Astrocyte of the hippocampus (primary cell): ENCODE measurements at places on chromosomes 13 and 19.
A peak's percentile ranks its signal among the peaks of the same experiment; 100 is the strongest.

- no peak for DNase-seq
These were observed 18.5 kb upstream of the ATP12A start for GRCh38 chr13:24661713-24662112.

GRCh38 chr19:51002089-51002532 is 707 bp upstream of the KLK8 start:
- DNase-seq: no peak

DNA sequence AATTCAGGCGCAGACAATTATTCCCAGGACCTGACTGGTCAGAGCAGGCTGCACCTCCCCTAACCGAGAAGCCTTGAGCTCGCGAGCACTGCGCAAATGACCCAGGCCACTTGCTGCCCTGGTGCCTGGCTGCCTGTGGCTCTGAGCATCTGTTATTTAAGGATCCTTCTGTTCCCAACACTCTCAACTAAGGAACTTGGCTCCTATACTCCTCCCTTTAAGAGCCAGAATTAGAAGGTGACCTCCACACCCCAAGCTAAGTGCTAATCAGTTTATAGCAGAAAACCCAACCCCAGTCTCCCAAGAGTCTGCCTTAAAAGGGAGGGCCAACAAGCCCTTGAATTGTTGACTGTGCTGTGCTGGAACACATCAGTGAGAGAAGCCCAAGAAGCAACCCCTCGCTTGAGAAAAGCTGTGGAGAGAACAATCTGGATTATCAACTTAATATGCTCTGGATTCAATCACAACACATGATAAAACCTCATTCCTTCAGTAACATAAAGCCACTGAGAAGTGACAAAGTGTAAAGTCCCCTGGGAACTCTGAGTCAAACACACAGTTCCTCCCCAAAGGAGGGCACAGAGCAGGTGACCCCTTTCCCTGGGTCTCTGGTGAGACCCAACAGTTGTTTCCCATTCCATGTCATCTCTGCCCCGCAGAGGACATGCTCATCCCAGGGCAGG is 14.6 kb downstream of the AKAP8L start:
- no peak for DNase-seq

GRCh38 chr19:42111384-42111783 is 20.9 kb downstream of the POU2F2 start:
- DNase-seq: peak; percentile 26

DNA sequence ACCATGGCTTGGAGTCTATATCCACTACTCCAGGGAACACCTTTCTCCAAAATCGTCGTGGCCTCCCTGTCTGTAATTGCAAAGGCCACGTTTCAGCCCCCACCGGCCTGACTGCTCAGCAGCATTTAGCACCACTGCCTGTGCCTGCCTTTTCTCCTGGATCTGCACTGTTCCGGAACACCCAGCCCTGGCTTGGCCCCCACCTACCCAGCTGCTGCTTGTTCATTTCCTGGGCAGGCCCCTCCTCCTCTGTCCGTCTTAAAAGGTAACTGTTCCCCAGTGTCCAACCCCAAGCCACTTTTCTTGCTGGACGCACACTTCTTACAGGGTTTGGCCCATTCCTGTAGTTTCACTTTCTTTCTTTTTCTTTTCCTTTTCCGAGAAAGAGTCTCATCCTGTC is 8.5 kb upstream of the SYT5 start:
- no peak for DNase-seq

DNA sequence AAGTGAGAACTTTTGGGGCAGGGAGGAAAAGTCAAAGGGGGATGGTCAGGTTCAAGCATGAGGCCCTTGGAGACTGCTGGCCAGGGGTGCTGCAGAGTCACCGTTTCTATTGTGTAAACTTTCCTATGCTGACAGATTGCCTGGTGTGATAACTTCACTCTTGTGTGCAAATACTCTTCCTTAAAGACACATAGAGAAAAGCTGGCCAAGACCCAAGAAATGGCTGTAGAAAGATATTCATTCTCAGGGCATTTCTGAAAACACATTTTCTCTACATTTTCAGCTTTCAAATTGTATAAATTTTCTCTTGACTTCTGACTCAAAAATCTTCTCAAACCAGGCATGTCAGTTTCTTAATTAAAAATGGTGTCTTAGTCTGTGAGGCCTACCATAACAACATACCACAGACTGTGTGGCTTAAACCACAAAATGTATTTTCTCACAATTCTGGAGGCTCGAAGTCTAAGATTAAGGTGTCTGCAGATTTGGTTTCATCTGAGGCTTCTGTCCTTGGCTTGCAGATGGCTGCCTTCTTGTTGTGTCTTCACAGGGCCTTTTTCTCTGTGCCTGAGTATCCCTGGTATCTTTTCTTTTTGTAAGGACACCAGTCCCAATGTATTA is 304.5 kb downstream of the KCNRG start:
- peak; percentile 58 for DNase-seq

DNA sequence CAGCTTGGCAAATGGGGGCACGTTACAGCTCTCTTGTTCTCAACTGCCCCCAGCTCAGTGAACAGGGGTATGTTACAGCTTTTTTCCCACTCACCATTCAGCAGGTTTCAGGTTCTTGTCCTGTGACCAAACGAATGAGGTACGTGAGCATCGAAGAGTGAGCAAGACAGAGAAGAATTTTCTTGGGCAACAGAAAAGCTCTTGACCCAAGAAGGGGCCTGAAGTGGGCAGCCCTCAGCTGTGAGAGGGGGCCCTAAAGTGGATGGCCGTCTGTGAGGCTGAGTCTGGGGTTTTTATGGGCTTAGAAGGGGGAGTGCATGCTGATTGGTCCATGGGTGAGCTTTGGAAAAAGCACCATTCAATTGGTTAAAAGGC is 21.4 kb downstream of the CCDC70 start:
- no peak for DNase-seq

DNA sequence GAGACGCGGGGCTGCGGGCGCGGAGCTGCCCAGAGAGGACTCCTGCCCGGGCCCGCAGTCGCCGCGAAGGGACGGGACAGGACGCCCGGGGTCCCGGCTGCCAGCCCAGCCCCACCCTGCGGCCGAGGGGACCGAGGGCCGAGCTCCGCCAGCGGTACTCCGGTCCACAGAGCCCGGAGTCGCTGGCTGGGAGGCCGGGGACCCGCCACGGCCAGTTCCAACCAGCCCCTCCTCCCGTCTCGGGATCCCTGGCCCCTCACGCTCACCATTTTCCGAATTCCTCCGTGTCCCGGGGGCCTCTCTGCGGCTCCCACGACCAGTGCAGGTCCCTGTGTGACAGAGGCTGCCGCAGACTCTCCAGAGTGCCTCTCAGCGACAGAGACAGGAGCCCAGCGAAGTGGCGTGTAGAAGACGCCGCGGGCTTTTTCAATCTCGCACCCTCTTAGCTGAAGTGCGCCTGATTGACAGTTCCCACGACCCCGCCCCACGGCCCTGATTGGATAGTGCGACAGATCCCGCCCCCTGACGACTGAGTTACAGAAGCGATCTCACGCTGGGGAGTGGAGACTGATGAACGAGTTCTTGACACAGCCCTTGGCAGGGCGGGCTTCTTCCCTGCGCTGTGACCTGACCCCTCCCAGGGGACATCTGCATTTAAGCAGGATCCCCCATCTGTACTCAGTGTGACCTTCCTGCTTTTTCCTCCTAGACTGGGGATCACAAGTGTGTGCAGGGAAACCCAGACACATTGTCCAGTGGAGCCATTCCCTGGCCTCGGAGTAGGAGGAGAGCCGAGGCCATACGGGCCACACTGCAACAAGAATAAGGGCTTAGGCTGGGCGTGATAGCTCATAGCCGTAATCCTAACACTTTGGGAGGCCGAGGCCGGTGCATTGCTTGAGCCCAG is 44.0 kb downstream of the ZNF823 start:
- DNase-seq: peak; percentile 97

GRCh38 chr19:27767234-27767633 is 1445.7 kb downstream of the UQCRFS1 start:
- no peak for DNase-seq

DNA sequence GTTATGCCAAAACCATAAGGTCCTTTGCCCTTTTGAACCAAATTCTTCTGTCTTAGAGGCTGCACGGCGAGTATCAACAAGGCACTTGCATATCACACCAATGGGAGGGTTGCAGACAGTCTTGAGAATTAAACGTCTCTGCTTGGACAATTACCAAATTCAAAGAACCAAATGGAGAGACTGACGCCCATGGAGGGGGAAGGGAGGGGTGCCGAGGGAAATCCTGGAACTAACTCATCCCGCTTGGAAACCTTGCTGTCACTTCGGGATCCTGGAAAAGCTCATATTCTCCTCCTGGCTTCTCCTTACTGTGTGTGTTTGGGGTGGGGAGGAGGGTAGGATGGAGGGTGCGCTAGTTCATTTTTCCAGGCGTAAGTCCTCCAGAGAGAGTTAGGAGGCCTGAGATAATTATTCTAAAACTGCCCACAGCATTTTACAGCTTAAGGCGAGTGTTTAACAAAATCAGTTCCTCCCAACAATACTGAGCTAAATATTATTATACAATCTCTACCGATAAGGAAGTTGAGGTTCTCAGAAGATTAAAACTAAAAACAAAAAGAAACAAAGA is 425.1 kb downstream of the TSHZ3 start:
- no peak for DNase-seq

- no peak for DNase-seq
These were observed 1.1 kb upstream of the TMTC4 start for GRCh38 chr13:100675661-100676129.

DNA sequence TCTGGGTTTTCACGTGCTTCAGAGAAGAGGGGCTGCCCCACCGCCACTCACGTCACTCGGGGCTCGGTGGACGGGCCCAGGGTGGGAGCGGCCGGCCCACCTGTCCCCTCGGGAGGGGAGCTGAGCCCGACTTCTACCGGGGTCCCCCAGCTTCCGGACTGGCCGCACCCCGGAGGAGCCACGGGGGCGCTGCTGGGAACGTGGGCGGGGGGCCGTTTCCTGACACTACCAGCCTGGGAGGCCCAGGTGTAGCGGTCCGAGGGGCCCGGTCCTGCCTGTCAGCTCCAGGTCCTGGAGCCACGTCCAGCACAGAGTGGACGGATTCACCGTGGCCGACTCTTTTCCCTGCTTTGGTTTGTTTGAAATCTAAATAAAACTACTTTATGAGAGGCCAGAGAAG is 2.2 kb upstream of the GZMM start:
- no peak for DNase-seq

DNA sequence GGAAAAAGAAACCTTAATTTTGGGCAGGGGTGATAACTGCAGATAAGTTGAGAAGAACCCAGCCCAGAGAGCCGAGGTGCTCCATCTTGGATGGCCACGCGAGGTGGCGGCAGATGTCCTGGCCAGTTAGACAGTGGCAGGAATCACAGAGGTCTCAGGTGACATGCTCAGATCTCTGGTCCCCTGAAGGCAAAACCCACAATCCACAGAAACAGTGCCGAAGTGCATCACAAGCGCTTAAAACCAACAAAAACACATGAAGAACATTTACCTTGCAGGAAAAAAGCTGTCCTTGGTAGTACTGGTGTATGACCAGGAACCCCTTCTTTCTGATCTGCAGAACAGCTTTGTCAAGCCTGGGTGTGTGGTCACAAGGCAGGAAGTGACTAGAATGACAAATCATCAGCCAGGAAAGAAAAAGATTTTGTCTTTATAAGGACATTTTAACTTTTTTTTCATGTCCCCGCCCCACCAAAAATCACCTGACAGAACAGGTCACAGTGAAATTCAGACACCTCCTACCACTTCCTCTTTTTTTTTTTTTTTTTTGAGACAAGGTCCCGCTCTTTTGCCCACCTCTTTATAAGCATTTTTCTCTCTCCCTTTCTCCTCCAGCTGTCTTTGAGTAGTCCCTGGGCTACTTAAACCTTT is at the start of gene LCP1:
LCP1 (minus strand) TSS at position 338 of the 651 bp plus-strand sequence. CDS start 22,515 bp downstream, outside the sequence.
- DNase-seq: no peak

- DNase-seq: peak; percentile 20
These were observed 4.8 kb upstream of the LAMP1 start for GRCh38 chr13:113292021-113292862.

GRCh38 chr13:85140192-85140591 is 659.0 kb downstream of the SLITRK6 start:
- peak; percentile 31 for DNase-seq

- DNase-seq: no peak
These were observed 16.3 kb upstream of the GTF3A start for GRCh38 chr13:27408074-27408473.

DNA sequence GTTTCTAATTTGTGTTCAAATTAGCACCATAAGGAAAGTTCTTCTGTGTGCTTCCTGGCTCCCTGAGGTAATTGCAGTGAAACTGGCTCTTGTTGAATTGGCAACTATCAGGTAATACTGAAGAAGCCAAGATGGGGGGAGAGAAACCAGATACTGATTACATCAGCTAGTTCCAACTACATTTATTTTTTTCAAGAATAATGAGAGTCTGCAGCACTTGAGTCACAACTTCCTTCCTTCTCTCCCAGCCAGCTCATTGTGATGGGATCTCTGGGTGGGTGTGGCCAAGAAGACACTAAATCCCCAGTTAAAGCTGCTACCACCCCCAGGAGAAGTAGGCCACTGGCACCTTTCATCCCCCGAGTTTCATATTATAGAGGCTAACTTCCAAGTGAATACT is 100.7 kb upstream of the RXFP2 start:
- DNase-seq: no peak

GRCh38 chr19:42480335-42481095 is 37.8 kb upstream of the CXCL17 start:
- peak; percentile 16 for DNase-seq

GRCh38 chr19:16373989-16374388 is 49.4 kb downstream of the KLF2 start:
- no peak for DNase-seq

GRCh38 chr13:67619995-67620380 is 389.9 kb upstream of the PCDH9 start:
- DNase-seq: peak; percentile 49

DNA sequence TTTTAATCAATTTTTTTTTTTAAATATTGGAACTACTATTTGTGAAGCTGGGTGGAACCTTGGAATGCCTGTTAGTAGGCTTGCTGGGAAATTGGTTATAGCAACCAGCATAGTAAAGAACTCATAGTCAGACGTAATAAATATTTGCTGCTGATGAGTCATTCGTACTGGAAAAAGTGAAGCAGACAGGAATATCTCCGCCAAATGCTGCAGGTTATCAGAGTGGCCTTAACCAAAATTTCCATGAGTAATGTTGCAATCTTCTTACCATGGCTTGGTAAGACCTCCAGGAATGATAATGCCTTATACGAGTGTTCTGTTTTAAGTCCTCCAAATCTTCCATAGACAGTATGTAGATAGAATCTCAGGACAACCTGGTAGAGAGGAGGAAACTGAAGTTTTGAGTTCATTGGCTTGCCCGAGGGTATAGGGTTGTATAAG is 34.2 kb downstream of the MBNL2 start:
- DNase-seq: peak; percentile 89

DNA sequence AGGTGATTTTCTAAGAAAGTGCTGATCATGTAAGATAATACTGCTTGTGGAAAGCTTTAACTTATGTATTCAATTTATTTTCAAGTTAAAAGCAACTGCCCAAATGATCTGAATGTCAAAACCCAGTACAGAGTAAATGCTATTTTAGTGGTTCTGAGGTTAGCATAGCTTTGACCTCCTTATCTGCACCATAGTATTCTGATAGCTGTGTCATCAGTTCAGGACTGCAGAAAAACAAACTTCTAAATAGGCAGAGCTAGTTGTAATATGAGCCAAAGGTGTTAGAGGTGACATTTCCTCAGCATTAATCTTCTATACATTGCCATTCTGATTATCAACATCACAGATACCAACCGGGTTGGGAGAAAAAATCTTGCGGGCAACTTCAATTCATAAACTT is 758.7 kb downstream of the SLITRK5 start:
- DNase-seq: no peak

- DNase-seq: peak; percentile 88
These were observed 6.1 kb downstream of the BEST2 start for GRCh38 chr19:12757544-12758274.
